ENCODE measurements at places on chromosomes 4 and X. TPM values are rescaled to one million over a fixed set of nuclear protein-coding genes. Genes with fewer than 3 reads are reported as not detected.

The AFM gene
- not detected for polyA plus RNA-seq

The TBC1D1 gene
- polyA plus RNA-seq: 21.3 TPM

The BST1 gene
- polyA plus RNA-seq: 0.32 TPM

The SH3RF1 gene
- polyA plus RNA-seq: 3.1 TPM

The TMPRSS11A gene
- polyA plus RNA-seq: not detected

The RIPPLY1 gene
- polyA plus RNA-seq: not detected

The RPS6KA6 gene
- polyA plus RNA-seq: 12.9 TPM

The UGT2B10 gene
- not detected for polyA plus RNA-seq

The ADH7 gene
- polyA plus RNA-seq: not detected

The ADGRG4 gene
- not detected for polyA plus RNA-seq

The AVPR2 gene
- polyA plus RNA-seq: not detected

The RNF128 gene
- 0.72 TPM for polyA plus RNA-seq

The LEF1 gene
- polyA plus RNA-seq: 0.78 TPM

The ERCC6L gene
- 0.12 TPM for polyA plus RNA-seq

The ODAPH gene
- 2.5 TPM for polyA plus RNA-seq

The FDCSP gene
- polyA plus RNA-seq: not detected

The KLHL15 gene
- polyA plus RNA-seq: 11.2 TPM

The GLOD5 gene
- polyA plus RNA-seq: not detected

The TRIM60 gene
- not detected for polyA plus RNA-seq

The USP51 gene
- polyA plus RNA-seq: 1.4 TPM

The SLC9B1 gene
- polyA plus RNA-seq: not detected

The PRKG2 gene
- 0.16 TPM for polyA plus RNA-seq

The BEX5 gene
- polyA plus RNA-seq: 17.8 TPM

The HSD17B13 gene
- not detected for polyA plus RNA-seq

The DDX53 gene
- polyA plus RNA-seq: not detected

The C4orf51 gene
- not detected for polyA plus RNA-seq

The CHIC2 gene
- 51.8 TPM for polyA plus RNA-seq

The ALPK1 gene
- not detected for polyA plus RNA-seq

The TRAM1L1 gene
- 18.2 TPM for polyA plus RNA-seq

The GJB1 gene
- 0.18 TPM for polyA plus RNA-seq

The NEUROG2 gene
- polyA plus RNA-seq: 0.58 TPM

The CLGN gene
- 20.8 TPM for polyA plus RNA-seq

The NAP1L5 gene
- 53.1 TPM for polyA plus RNA-seq

The HOPX gene
- polyA plus RNA-seq: 2.0 TPM

The SSX4B gene
- polyA plus RNA-seq: not detected

The TCEAL6 gene
- polyA plus RNA-seq: not detected

The TMSB15C gene
- 38.0 TPM for polyA plus RNA-seq

The HTN3 gene
- polyA plus RNA-seq: not detected

The ADRA2C gene
- polyA plus RNA-seq: 3.0 TPM

The SPANXB1 gene
- polyA plus RNA-seq: not detected

The CLIC2 gene
- 2.9 TPM for polyA plus RNA-seq

The NAA11 gene
- not detected for polyA plus RNA-seq

All from neural cell (in vitro differentiated cells).